Caudate nucleus (tissue), 63 donors: ENCODE measurements at places on chromosomes 1 and 21.

- no peak for DNase-seq
These were observed 59.8 kb downstream of the FAAP20 start for GRCh38 chr1:2134621-2135307.

DNA sequence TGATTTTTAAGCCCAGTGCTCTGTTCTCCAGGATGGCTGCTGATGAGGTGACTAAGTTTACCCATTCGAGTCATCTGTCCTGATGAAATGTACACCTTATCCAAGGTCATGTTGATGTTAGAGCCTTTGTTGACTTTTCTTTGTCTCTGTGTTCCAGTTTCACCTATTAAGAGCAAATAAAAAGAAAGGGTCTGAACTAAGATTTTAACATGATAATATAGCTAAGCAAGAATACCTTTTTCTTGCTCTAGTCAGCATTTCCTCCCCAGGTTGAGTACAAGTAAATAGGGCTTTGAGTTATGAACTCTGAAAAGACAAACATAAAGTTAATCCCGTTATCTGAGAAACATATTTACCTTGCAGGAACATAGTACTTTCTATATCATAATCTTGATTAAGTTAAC, 52.1 kb upstream of the GPR88 start:
- no peak for DNase-seq

- no peak for DNase-seq
These were observed 49.6 kb upstream of the NTPCR start for GRCh38 chr1:232900818-232901217.

DNA sequence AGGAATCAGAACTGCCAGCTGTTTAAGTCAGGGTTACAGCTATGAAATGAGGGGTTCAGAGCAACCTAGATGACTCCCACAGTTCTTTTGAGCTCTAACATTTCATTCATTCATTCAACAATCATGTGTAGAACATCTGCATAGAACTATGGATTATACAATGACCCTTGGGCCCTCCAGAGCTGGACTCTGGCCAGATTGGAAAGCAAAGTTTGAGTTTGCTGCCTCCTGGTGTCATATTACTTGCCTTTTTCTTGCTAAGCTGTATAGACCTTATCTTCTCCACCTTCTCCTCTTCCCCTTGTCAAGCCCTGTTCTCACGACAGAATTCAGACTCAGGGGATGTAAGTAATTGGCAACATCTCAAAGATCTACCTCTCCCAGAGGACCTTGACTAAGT, 4.0 kb downstream of the CASQ2 start:
- DNase-seq, result no peak

- DNase-seq, result no peak
These were observed 38.1 kb upstream of the POU3F1 start for GRCh38 chr1:38084700-38085099.

DNA sequence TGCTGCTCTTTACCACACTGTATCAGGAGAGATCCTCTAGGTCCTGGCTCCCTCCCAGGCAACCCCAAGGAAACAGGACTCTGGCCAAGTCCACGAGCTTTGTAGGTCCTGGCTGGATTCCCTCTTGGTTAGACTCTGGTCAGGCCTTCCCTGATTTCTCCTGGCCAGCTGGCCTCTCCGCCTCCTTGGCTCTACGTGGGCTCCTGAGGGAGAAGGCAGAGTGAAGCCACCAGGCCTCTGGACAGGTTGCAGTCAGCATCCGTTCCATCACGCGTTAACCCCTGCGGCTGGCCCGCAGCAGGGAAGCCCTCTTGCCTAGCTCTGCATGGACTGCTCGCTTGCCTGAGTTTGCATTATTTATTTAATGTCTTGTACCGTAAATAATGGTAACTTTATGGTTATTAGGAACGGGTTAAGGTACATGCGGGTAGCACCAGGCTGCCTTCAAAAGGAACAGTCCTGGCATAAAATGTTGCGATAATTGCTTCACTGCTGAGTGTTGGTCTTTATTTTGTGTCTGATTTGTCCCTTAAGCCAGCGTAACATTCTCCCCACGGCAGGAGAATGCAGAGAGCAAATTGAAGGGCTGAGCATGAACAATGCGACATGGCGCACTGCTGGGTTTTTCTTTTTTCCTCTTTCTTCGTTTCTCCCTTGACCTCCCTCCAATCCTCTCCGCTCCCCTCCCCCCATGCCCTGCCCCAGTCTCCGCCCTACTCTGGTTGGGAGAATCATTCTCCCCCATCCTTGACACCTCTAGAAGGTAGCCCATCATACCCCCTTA, 100.3 kb downstream of the RNF220 start:
- no peak for DNase-seq

- DNase-seq, result no peak
These were observed 16.3 kb downstream of the ATG4C start for GRCh38 chr1:62800281-62800680.

DNA sequence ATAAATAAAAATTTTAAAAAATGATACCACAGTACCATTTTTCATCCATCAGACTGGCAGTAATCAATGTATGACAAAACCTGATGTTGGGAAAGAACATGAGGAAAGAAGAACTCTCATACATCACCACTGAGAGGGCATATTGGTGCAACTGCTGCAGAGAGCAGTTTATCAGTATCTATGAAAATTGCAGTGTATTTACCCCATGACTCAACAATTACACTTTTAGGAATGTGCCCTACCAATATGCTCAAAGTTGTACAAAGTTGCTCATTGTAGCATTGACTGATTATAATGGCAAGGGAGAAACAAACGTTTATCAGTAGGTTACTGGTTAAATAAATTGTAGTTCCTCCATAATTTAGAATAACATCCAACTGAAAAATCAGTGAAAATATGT, 36.7 kb downstream of the CATSPERE start:
- DNase-seq, result no peak

DNA sequence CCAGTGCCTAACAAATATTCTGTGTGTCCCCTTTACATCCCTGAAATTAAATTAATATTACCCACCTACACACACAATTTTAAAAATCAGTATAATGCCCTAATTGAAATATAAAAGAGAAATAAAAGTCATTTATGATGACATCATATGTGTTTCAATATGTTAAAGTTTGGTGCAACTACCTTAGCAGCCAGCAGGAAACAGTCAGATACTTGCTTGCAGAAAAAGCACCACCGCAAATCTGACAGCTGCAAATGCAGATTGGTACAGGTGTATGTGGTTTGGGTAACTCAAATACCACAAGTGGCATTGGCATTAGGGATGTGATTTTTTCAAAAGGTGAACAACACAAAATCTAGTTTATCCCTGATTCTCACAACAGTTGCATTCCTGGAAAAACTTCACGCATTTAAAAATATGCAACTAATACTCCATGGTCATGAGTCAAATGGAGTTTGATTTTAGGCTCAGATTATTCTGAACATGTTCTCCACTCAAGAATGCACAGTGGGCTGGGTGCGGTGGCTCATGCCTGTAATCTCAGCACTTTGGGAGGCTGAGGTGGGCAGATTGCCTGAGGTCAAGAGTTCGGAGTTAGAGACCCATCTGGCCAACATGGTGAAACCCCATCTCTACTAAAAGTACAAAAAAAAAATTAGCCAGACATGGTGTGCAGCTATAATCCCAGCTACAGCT, 106.3 kb downstream of the EDEM3 start:
- no peak for DNase-seq

DNA sequence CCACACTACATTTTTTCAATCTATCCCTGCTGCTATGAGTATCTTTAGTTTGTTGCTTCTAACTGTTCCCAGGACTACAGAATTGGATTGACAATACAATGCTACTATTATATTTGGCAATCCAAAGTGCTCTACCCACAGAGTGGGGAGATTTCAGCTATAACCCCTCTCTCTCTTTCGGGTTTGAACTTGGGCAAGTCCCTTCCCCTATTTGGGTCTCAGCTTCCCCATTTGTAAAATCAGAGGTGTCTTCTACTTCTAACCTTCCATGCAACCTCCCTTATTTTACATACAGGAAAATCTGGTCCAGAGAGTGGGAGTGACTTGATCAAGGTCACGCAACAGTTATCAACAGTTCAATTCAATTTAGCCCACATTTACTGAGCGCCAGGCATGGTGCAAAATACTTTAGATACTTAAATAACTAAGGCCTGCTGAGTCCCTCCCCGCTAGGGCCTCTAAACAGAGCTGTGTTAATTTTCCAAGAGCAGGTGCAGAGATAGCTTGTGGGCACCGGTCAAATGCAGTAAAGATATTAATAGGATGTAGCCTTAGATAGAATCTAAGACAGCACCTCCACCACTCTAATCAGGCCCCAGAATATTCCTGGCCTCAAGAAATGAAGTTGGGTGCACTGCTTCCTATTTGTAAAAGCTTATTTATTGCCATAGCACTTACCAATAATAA, 9.4 kb upstream of the GPX7 start:
- DNase-seq, result no peak

DNA sequence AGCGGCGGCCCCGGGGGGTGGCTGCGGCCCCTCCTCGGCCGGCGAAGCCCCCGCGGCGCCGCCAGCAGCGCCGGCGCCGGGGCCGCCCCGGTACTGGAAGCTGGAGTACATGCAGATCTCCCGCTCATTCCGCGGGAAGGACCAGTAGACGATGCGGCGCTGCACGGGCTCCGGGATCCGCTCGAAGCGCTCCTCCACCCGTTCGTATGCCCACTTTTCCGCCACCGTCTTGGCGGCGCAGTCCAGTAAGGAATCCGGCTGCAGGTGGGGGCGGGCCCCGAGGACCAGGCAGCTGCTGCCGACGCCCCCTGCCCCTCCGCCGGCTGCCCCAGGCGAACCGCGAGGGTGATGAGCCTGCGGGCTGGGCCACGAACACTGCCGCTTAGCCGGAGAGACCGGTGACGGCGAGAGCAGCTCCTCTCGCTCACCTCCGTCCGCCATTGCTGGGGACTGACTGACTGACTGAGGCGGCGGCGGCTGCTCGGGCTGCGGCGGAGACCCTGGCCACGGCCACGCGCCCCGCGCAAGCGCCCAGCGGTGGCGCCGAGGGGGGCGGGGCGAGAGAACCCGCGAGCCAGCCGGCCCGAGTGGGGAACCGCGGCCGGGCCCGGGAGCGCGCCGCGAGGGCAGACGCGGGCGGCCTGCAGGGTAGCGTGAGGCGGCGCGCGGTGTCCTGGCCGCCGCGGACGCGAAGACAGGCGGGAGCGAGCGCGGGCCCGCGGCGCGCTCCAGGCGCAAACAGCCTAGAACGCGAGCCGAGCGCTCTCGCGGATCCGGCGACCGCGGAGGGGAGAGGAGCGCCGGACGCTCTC, at the start of gene ZSWIM5:
Gene ZSWIM5 (minus strand): TSS at position 696 of the 812 bp plus-strand sequence. CDS start 255 bp downstream, at position 441.
- DNase-seq, result peak; percentile 76

DNA sequence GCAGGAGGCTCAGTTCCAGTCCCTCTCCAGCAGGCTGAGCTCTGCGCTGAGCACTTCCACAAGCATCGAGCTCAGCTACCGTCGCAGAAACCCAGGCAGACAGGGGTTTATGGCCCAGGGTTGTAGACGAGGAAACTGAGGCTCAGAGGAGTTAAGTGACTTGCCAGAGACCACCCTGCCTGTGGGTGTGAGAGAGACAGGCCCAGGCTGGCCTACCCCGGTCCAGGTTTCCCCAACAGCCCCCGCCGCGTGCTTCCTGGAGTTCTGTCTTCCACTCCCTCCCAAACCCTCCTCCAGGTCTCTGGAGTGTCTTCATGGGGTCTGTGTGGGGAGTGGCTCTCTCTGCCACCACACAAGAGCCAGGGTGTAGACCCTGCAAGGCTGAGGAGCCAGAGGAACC, 615.9 kb downstream of the PTPRU start:
- no peak for DNase-seq

DNA sequence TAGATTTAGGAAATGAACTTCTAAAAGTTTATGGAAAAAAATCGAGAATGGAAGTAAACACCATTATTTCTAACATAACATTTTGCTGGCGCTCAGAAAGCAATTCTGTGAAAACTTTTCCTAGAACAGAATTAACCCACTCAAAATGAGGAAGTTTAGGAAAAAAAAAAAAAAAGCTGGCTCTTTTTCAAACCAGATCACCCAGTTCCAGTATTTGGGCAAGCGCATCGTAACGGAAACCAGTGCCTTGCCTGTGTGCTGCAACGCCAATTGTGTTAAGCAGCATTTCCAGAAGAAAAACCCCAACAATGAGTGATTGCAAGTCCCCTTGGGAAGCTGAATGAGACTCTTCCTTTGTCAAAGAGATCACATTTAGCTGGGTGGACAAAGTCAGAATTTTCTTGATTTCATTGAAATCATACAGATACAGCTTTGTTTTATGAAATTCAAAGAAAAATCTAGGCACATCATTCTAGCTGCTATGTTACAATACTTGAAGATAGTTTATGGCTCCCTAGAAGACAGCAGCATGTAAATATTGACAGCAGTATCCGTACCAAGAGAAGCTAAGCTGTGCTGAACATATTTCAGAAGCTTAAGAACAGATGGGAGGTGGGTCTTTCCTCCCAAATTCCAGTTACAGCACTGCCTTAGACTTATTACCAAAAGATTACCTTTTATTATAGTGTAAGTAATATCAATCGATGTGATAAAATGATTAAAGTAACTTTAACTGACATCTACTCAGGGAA, 113.4 kb downstream of the ERG start:
- no peak for DNase-seq
